Kidney (tissue), 22 donors: ENCODE measurements at places on chromosomes 4 and X. TPM values are rescaled to one million over a fixed set of nuclear protein-coding genes. Genes with fewer than 3 reads are reported as not detected.

GRCh38 chrX:39324233-39324930, 523.1 kb downstream of the MID1IP1 start:
- DNase-seq: no peak

DNA sequence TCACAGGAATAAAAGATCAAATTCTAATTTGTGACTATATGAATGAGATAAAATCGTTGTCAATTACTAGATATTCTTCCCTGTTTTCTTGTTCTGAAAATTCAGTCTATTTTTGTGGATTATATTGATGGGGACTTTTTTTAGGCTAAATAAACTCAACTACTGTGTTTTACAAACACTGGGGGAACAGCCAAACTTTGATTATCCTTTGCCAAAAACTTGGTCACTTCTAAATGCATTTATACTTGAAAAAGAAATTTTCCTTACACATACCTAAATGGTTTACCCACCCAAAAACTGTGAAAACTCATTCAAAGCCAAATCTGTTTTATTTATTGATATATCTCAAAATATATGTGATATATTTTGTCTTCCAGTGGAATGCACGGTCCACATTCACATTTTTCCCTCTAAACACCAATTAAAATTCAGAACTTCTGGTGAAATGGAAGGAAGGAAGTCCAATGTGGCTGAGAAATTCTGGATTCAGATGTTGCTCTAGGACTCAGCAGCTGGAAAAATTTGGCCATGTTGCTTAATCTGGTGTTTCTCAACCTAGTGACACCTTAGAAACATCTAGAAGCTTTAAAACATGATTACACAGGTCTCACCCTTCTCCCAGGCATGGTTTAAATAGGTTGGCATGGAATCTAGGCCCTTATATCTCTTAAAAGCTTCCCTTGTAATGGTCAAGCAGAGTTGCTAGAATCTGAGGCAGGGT, 28.6 kb upstream of the ARHGAP24 start:
- no peak for DNase-seq

GRCh38 chr4:54384563-54384962, 155.5 kb downstream of the PDGFRA start:
- no peak for DNase-seq

DNA sequence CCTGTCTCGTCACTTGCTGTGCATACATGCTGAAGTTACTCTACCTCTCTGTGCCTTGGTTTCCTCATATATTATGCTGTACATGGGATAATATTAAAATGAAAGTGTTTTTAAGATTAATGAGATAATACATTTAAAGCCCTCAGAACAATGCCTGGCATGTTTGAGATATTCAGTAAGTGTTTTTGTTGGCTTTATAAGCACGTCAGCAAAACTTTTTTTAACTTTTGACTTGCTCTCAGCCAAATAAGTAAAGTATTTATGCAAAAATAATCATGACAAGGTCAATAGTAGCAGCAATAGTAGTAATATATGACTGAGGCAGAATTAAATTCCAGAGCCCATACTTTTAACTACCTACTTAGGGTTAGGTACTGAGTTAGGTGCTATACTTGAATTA, 29.2 kb downstream of the LIMCH1 start:
- no peak for DNase-seq

DNA sequence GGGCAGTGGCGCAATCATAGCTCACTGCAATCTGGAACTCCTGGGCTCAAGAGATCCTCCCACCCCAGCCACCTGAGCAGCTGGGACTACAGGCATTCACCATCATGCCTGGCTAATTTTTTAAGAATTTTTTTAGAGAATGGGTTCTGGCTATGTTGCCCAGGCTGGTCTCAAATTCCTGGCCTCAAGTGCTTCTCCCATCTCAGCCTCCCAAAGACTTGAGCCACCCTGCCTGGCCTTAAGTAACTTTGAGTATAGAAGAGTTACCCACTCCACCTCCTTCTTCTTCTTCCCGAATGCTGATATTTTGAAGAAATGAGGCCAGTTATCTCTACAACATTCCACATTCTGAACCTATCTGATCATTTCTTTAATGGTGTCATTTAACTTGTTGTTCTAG, 72.4 kb upstream of the WWC2 start:
- no peak for DNase-seq

The CT47C1 gene
- not detected for total RNA-seq

The GPR82 gene
- total RNA-seq: 0.98 TPM

The TMSB15C gene
- total RNA-seq: 1.5 TPM

The FREM3 gene
- 0.06 TPM for total RNA-seq
